Activated T-helper 1 cell treated with anti-CD3 and anti-CD28 coated beads, Interleukin-2, amount 50 U/mL, for 16 hours (primary cell): ENCODE measurements at places on chromosomes 2 and 18.

GRCh38 chr2:19120941-19121750 is 237.3 kb downstream of the OSR1 start:
- DNase-seq: no peak

DNA sequence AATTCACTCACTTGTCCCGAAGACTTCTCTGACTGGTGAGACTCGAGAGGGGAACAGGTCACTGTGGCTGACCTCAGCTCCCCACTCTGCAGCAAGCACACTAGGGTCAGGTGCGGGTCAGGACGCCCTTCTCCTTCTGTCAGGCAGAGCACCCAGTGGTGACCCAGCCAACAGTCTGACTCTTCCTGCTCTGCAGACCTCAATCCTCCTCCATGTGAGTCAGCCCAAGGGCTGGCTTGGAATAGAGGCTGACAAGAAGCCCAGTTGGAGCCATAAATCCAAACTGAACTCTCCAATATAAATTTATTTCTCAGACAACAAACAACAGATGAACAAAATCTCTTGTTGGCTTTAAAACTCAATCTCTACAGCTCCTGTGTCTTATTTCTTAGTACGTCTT is 253.1 kb downstream of the SH3BP4 start:
- no peak for DNase-seq

DNA sequence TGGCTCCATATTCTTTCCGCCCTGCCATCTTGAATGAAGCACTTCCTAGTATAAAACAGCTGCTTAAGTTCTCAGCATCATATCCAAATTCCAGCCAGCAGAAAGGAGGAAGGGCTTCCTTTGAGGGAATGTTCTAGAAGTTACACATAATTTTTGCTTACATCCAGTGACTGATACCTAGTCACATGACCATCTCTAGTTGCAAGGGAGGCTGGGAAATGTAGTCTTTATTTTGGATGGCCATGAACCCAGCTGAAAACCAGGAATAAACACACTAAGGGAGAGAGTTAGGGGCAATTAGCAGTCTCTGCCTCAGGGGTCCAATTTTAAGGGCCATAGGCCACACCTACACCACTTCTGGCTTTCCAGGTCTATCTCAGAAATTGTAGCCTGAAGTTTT is 57.8 kb upstream of the LMAN1 start:
- no peak for DNase-seq

GRCh38 chr18:28712796-28713425 is 536.0 kb upstream of the CDH2 start:
- no peak for DNase-seq

DNA sequence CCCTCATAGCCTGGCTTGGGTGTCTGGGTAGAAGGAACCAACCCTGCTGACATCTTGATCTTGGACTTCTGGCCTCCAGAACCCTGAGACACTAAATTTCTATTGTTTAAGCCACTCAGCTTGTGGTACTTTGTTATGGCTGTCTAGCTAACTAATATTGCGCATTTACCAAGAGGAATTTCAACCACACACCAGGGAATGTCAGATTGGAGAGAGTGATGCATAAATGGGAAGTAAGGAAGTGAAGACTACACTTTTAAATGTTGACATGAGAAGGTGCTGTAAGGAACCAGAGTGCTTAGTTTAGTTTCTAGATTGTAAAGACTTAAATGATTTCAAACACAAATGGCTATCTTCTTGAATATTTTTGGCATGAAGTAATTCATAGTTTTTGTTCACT is 98.9 kb upstream of the ITGB6 start:
- no peak for DNase-seq

- no peak for DNase-seq
Observed at GRCh38 chr2:160613466-160614153, 120.0 kb upstream of the RBMS1 start.

GRCh38 chr18:32093102-32093511 is 1.4 kb downstream of the RNF138 start:
- DNase-seq: peak; percentile 15

- DNase-seq: no peak
Observed at GRCh38 chr18:45050712-45051601, 370.3 kb downstream of the SETBP1 start.

DNA sequence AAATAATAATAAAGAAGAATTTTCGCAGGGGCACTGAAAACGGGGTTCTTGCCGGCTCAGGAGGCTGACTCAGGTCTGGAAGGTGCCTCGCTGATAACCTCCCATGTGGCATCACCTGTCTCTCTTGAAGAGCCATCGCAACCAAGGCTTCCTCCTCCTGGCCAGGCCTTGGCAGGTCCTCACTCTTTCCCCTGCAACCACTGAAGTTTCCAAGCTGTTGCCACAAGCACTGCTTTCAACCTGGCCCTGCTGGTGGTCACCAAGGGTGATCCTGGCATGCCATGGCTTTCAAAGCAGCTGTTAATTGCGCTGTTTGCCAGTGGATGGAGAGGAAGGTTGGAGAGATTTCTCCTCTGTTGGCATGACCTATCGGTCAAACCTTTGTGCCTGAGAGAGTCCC is 163.6 kb upstream of the COPS8 start:
- no peak for DNase-seq

DNA sequence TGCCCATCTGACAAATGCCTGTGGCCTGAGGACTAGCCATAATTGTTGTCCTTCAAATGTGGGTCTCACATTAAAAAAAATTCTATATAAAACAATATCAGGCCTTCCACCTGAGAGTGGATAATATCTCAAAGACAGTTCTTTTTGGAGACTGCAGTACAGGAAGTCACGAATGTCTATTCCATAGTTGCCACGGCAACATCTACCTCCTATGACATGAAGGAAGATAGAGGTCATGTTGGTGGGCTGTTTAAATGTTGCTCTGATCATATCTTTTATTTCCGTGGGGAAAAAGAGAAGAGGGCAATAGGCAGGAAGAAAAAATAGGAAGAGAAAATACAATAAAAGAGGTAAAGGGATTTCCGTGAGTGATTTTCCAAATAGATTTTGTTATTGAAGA is 151.8 kb downstream of the ARL6IP6 start:
- DNase-seq: no peak

GRCh38 chr2:72990695-72991438 is 73.5 kb downstream of the EMX1 start:
- DNase-seq: no peak

GRCh38 chr2:3606370-3607201 is 11.7 kb downstream of the COLEC11 start:
- DNase-seq: no peak

GRCh38 chr2:16266571-16266970 is 326.2 kb downstream of the MYCN start:
- no peak for DNase-seq

GRCh38 chr18:54140641-54141040 is 83.8 kb downstream of the MBD2 start:
- DNase-seq: no peak

- DNase-seq: no peak
Observed at GRCh38 chr2:137192366-137193310, 427.3 kb downstream of the THSD7B start.

DNA sequence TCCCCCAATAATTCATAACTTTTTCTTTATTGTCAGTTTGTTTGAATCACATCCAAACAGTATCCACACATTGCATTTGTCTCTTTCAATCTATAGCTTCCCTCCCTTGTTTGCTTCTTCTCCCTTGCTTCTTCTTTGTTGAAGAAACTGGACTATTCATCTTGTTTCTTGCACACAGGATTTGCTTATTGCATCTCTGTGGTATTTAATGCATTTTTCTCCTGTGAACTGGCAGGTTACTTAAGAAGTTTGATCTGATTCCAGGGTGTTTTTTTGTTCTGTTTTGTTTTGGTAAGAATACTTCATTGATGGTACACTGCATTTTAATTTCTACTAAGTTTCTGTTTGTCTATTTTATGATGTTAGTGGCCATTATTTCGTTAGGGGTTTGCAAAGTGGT is 166.8 kb downstream of the CAMKMT start:
- no peak for DNase-seq

DNA sequence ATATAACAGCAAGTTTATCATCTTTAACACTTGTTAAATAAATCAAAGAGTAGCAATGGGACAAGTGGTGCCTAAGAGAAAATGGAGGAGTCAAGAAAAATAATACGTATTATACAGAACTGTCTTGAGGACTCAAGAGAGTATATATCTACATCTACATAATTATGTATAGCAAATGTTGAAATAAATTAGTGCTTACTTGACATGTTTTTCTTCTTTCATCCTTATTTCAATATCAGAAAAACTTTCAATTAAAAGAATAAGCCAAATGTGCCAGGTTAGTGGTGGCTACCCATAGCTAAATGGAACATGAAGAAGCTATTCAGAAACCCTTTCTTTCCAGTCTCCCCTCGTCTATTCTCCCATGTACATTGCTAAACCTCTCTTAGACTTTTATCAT is 267.3 kb upstream of the SPOPL start:
- no peak for DNase-seq

- no peak for DNase-seq
Observed at GRCh38 chr2:2452961-2453360, 121.9 kb upstream of the MYT1L start.

- no peak for DNase-seq
Observed at GRCh38 chr18:14927701-14928100, 179.7 kb downstream of the ANKRD30B start.

- no peak for DNase-seq
Observed at GRCh38 chr2:102749938-102750337, 11.9 kb upstream of the TMEM182 start.

- no peak for DNase-seq
Observed at GRCh38 chr2:95303191-95303919, 6.2 kb downstream of the KCNIP3 start.

- DNase-seq: no peak
Observed at GRCh38 chr2:100581277-100581612, 18.5 kb downstream of the PDCL3 start.

- DNase-seq: no peak
Observed at GRCh38 chr2:224111576-224111975, 72.5 kb upstream of the SERPINE2 start.

DNA sequence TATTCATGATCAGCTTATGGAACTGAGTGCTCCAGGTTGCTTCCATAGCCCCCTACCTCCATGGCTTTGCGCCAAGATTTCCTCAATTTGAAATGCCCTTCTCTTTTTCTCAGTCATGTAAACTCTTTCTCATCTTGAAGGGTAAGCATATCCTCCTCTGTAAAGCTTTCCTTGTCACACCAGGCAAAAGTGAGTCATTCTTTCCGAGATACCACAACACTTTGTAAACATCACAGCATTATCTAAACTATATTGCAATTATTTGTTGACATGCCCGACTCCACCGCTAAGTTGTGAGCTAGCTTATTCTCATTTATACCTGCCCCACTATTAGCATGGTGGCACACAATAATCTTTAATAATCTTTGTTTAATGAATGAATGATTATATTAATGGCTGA is 419.5 kb upstream of the CHST9 start:
- DNase-seq: no peak

- no peak for DNase-seq
Observed at GRCh38 chr18:22387364-22387763, 30.4 kb downstream of the CTAGE1 start.

DNA sequence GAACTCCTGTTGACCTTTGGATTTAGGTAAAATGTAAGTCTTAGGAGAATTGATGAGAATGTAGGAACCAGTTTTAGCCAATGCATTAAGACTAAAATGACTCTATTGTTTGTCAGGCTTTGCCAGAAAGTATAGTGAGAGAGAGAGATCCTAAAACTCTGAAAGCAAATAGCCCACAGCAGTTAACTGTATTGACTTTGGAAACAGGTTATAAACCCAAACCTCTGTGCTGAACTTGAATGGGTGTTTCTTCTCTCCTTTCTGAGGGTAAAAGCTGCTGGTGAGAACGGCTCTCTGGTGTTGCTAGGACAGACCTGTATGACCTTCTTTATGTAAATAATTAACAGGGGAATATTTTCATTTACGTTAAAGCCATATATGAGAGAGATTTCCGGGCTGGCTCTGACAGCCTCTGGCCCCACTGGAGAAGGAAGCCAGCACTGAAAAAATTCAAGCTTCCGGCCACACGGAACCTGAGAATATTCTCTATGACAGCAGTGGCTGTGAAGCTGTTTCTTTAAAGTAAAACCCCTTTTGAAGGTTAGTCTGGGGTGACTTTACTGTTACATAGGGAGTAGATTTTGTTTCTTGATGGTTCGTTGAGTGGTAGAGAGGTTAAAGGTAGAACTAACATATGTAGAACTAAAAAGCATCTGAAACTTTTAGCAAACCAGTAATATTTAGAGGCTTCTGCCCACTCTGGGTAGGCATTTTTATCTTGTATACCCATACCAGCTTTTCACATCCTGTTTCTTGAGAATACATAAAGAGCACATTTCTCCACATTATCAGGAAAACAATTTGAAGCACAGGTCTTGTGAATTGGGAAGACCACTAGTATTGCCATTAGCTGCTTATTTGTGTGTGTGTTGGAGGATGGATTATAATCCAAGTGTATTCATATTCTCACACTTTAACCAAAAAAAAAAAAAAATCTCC is 123.8 kb downstream of the SPTBN1 start:
- DNase-seq: no peak

DNA sequence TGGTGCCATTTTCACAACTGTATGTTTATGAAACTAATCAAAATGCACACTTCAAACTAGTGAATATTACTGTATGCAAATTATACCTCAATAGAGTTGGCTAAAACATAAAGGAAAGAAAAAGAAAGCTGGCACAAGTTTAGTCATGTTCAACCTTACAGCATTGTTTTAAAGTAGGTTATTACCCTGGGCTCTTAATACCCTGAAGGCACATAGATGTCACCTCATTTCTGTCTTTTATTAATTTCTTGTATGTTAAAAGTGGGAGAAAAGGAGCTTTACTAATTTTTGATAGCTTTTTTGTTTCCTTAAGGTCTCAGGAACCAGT is 32.7 kb downstream of the TMEM131 start:
- DNase-seq: no peak

DNA sequence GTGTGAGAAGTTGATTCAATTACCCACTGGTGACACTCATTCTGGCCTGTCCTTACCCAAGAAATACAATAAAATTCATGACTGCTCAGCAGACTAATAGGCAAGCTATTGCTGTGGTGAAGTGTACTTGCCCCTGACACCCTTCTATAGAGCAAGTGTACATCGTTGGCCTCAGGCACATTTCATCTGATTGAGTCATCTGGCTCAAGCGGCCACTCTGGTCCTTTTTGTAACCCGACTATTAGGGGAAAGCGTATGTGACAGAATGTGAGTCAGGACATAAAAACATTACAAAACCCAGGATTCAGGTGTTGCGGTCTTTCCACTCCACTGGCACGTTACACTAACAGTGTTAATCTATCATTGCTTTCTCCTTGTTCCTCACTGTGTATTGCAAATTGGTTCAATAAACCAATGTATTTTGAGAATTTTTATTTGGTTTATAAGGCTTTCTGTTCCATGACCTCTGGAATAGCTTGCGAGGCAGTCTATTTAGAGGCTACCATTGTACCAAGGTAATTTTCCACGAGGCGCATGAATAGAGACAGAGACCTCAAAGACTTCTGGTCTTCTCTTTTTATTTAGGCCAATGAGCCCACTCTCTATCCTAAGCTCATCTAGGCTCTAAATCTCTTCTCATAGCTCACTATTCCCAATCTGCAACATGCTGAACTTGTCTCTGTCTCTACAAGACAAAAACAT is 10.2 kb upstream of the TTC32 start:
- DNase-seq: no peak

GRCh38 chr18:41642756-41643155 is 312.3 kb upstream of the PIK3C3 start:
- no peak for DNase-seq
